ENCODE measurements at places on chromosomes 3 and 15.

DNA sequence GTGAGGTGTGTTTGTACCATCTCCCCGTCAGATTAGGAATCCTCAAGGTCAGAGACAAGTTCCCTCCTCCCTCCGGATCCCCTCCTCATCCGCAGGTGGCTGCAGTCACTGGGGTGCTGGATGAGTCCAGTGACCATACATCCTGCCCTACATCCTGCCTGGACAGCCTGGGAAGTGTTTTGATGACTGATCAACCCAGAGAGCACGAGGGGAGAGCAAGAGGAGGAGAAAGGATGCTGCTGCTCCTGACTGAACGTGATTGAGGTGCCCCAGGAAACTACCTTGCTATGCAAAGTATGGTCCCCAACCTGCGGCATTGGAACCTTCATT is 65.1 kb downstream of the SLC12A8 start:
- DNase-seq = no peak

DNA sequence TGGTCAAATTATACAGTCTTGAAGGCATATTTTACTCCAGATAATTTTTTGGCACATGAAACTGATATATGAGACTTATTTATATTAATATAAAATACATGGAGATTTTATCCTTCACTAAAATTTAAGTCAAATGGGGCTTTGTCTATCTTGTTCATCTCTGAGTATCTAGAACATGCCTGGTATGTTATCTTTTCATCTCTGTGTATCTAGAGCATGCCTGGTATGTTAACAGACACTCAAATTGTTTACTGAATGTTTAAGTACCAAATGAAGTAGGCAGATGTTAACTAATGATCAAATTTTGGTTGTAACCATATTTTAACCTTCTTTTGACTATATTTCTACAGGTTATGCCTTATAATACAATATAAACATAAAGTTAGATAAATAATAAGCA is 7.7 kb downstream of the GTF2A2 start:
- DNase-seq = peak; percentile 8

- no peak for DNase-seq
Observed at GRCh38 chr15:31162721-31163510, 61.4 kb upstream of the TRPM1 start.

DNA sequence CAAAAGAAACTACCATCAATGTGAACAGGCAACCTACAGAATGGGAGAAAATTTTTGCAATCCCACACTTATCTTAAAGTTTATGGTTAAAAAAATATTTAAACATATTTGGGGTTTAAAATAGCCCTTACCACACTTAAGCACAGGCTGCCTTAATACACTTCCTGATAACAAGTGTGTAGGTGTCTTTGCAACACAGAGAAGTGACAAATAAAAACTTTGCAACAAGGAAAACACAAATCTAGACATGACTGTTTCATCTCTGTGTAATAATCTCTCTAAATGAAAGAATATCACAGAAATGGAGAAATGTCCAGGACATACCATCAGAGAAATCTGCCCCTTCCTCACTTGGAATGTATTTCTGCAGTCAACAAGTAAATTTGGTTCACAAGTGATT is 464.1 kb upstream of the ARHGEF26 start:
- no peak for DNase-seq

- DNase-seq = no peak
Observed at GRCh38 chr3:49501842-49502241, 31.8 kb downstream of the DAG1 start.

DNA sequence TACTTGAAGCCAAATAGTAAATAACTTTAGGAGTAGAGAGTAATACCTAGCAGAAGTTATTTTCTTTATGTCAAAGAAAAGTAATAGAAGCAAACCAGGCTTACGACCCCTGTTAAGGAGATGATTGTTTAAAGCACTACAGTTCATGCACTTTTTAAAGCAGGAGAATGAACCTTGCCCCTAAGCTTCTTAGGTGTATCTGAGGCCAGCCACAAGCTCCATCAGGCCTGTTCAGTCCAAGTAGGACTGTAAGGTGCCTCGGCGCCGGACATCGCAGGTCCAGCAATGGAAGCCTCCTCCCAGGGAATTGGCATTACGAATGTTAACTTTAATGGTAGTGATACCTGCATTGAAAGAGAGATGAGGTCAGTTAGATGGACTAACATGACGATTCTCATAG is 16.5 kb downstream of the GATM start:
- no peak for DNase-seq

GRCh38 chr3:149342413-149343380 is 9.3 kb upstream of the TM4SF18 start:
- no peak for DNase-seq

Measured in NCI-H510A treated with DMSO at 0.1 percent for 48 hours (cell line).